Activated T-cell treated with anti-CD3 and anti-CD28 coated beads, Interleukin-2, amount 50 U/mL, for 24 hours (primary cell): ENCODE measurements at places on chromosomes 1 and 21.

- DNase-seq: no peak
Measured at GRCh38 chr1:194968916-194969315, 1639.3 kb downstream of the KCNT2 start.

DNA sequence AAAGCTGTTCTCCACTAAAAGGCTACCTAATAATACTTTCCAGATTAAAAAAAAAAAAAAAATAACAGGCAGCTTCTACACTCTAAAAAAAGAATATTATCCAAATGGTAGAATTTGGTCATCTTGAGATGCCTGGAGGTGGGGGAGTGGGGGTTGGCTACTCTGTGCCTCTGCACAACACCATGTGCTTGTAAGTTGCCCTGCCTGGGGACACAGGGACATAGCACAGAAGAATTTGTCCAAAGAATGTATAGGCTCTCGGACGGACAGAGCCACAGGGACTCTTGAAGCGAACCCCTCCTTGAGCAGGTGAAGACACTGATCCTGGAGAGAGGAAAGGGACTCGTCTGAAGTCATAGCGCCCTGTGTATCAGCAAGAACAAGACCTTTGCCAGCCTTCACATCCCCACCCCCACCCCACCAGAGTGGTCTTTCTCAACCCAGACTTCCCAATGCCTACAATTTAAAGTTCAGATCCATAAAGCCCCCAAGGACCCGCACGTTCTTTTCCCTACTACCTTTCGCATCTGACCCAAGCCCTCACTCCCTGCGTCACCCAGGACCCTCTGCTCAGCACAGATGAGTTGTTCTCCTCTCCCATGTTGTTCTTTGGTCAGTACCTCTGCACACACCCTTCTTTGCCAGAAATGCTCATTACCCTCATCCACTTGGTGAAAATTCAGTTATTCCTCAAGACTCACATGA is 72.6 kb downstream of the LGR6 start:
- no peak for DNase-seq

GRCh38 chr1:228911225-228912210 is 176.2 kb downstream of the RHOU start:
- no peak for DNase-seq

DNA sequence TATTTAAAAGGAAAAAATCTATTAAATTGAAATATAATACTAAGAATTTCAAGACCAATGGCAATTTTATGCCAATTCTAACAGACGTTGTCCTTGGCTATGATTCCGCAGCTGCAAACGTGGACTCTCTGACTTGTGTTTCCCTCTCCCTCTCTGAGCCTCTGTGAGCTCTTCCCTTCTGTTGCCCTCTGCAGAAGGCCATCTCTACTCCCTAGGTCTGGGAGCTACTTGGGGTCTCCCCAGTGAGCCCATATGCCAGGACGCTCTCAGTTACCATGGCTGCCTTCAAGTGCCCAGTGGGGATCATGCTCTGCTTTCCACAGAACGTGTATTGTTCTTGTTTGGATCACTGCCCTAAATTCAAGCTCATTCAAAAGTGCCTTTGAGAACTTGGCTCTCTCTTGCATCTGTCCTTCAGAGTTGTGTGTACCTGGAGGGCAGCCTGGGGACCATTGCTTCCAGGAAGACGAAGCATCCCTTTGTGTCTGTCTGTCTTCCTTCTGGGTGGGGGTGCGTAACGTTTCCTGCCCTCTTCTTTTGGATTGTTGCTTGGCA is 97.5 kb upstream of the TSPAN2 start:
- no peak for DNase-seq

DNA sequence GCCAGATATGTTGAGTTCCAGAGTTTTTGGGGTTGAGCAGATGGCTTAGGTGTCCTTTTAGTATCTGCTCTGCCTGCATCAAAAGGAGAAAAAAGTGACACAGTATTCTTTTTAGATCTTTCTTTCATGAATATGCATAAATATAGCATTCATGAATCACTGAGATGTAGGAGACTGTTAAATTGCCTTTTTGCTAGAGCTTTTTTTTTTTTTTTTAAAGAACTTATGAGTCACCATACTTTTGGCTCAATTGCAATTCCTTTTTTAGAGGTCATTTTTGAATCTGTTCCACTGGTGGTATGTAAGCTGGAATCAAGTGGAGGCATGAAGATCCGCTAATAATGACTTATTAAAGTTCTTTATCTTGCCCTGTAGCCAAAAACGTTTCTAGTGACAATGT is 480.9 kb upstream of the ZRANB2 start:
- no peak for DNase-seq

DNA sequence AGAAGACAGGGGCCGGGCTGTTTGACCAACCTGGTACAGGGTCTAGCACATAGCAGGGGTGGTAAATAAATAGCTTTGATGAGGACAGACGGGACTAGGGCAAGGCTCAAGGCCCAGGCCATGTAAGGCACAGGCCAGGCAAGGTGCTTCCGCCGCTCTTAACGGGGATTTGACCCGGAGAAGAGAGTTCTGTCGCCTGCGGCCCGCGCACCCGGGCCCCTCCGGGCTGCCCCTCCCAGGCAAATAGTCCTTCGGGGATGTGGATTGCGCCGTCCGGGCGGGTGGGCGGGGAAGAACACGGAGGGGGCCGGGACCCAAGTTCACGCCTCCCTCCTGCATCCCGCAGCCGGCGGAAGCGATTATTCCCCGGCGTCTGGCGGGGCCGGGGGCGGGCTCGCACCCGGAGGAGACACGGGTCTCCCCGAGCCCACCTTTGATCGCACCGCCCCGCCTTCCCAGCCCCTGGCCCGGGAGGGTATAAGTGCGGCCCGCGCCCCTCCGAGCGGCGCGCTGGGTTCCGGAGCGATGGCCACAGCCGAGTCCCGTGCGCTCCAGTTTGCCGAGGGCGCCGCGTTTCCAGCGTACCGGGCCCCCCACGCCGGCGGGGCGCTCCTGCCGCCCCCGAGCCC is at the start of gene MIXL1:
TSS of gene MIXL1 (plus strand) at position 508 of the 629 bp plus-strand sequence. CDS start at position 526, 18 bp downstream.
- DNase-seq: no peak

DNA sequence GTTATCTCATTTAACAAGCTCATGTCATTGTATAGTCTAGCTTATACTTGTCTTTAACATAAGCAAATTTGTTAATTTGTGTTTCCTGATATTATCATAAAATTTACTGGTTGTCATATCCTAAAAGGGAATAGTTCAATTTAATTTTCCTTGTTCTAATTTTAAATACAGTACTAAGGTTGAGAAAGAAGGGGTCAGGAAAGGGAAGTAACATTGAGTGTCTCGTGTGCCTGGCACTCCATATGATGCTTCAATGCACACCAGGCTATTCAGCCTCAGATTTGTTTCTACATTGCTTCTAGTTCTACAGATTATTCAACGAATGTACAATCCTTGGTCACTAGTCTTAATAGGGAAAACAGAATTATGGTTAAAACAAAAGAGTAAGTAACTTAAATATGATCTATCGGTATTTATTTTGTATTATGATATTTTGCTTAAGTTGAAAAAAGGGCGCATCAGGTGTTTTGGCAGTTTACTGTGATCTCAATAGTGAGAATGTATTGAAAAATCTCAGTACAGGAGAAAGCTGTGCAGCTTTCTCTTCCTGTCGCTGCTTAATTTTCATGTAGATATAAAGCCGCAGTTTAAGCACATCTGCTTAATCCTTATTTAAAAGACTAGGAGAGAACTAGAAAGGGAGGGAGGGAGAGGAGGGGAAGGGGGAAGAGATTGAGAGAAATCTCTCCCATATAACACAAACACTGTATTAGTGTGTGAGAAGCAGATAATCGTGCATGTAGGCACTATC is 13.0 kb downstream of the PTPRC start:
- no peak for DNase-seq

DNA sequence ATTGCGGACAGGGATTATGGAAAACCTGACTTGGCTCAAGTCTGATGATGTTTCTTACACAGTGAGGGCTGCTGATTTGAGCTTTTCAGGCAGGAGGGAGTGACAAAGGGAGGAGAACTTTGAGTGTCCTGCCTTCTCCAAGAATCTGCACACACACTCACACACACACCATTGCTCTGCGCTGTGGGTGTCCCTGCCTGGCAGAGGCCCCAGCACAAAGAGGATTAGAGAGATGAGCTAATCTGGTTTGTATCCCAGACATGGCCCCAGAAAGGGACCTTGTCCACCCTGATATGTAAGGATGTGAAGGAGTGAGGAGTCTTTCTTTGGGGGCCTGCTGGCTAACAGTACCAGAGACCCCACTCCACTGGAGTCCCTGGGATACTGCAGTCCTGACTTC is 5.9 kb upstream of the WNT2B start:
- no peak for DNase-seq

GRCh38 chr1:200625381-200625824 is 4.9 kb upstream of the KIF14 start:
- DNase-seq: no peak

DNA sequence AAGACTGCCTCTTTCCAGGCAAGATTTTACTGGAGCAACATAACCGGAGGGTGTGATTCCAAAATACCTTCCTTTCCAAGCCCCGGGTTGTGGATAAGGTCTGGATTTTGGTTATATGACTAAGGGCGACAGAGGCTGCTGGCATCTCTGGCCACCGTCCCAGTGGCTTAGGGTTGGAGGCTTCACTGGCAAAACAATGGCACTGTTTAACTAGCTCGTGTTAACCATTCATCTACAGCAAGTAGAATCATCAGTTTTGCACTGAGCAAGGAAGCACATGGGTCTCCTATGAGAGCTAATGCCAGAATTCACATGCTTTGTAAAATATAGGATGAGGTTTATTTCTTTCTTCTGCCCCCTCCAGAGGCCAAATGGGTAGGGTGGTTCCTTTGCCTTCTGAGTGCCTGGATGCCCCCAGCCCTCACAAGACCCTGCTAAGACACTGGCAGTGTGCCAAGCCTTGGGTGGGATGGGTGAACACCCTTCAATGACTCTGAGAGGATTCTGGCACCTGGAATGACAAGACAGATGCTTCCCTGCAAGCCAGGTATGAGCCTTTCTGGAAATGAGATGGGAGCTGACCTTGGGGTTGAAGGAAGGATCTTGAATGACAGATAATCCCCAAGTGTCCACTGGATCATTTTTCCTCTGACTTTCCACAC is 36.8 kb downstream of the DHCR24 start:
- no peak for DNase-seq

DNA sequence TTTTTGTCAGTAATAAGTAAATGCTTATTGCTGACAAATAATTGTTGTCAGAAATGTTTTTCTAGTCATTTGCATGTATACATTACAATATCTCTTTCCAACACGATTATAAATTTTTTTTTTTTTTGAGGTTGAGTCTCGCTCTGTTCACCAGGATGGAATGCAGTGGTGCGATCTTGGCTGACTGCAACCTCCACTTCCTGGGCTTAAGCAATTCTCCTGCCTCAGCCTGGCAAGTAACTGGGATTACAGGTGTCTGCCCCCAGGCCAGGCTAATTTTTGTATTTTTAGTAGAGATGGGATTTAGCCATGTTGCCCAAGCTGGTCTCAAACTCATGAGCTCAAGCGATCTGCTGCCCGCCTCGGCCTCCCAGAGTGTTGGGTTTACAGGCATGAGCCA is 72.0 kb upstream of the ATF3 start:
- no peak for DNase-seq

DNA sequence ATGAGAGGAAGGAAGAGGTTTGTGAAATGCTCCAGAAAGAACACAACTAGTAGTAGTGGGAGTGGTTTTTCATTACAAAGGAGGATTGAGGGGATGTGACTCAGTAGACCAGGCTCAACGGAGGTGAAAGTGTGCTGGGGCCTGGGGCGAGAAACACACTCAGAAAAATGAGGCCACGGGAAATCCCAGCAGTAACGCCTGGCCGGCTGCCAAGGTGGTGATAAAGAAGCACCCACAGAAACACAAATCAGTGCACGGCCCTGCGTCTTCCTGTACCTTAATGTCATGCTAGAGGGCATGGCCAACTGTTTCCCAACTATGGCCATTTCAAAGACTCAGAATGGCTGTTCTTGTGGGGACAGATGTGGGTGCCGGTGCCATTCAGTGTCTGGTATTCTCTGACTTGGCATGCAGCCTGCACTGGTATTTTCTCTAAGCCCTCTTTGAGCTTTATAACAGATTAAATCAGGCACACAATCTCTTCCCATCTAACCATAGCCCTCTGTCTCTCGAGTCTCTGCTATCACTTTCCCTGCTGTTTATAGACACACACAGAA is 38.2 kb downstream of the URB2 start:
- DNase-seq: peak; percentile 88

DNA sequence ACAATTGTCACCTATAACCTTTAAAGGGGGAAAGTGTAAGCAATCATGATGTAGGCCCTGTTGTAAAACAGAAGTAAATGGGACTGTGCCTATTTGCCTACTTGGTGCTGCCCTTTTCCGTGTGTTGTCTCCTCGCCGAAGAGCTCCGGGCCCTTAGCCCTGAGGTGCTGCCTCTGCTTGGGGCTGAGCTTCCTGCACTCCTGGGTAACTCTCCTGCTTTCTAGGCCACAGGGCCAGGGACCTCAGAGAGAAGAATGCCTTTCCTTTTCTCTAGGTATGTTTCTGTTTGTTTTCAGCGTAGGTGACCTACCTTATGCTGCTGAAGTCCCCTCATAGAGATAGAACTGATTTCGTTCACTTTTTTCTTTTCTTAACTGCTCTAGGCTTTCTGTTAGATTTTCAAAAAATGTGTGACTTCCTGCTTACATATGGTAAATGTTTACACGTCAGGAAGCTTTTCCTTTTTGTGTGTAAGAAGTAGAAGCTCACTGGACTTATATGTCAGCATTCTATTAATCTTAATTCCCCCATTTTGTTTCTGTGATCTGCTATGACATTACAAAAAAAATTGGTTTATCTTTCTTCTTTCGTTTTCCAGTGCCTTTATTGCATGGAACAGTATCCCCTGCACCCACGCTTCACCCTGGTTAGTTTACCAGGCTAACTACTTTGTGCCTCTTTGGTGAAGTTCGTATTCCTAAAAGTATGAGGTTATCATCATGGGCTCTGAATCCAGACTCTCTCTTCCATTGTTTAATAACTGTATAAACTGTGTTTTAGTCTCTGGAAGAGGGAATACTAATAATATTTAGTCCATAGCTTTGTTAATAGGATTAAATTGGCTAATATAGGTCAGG is 61.7 kb downstream of the ITSN1 start:
- no peak for DNase-seq

DNA sequence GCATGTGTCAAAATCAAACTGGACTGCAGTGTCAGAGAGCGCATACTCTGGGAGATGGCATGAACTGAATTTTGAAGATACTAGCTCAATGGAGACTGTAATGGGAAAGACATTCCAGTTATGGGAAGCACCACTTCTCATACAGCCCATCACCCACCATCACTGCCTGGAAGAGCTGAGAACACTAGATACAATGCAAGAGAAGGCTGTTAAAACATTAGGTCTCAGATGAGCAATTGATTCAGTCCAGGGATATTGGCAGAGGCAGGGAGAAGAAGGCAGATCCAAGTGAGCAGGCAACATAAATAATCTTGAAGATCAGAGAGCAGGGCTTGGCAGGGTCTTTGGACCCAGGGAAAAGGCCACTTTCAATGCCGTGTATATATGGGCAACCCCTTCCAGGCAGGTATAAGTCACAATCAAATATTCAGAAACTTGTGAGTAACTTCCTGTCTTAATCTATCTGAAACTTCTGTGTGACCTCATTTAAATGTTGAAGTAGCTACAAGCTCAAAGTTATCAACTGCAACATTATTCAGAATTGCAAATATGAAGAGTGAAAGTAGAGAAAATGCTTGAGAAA is 290.3 kb upstream of the SGIP1 start:
- peak; percentile 54 for DNase-seq
